Heart left ventricle (tissue), 16 donors: ENCODE measurements at places on chromosomes 1 and 21. TPM values are rescaled to one million over a fixed set of nuclear protein-coding genes. Genes with fewer than 3 reads are reported as not detected.

The KRTAP21-2 gene
- total RNA-seq, result not detected

The IFI44L gene
- total RNA-seq, result 4.2 TPM

- DNase-seq, result no peak
Measured at GRCh38 chr1:244436336-244437085, 15.2 kb downstream of the ADSS2 start.

DNA sequence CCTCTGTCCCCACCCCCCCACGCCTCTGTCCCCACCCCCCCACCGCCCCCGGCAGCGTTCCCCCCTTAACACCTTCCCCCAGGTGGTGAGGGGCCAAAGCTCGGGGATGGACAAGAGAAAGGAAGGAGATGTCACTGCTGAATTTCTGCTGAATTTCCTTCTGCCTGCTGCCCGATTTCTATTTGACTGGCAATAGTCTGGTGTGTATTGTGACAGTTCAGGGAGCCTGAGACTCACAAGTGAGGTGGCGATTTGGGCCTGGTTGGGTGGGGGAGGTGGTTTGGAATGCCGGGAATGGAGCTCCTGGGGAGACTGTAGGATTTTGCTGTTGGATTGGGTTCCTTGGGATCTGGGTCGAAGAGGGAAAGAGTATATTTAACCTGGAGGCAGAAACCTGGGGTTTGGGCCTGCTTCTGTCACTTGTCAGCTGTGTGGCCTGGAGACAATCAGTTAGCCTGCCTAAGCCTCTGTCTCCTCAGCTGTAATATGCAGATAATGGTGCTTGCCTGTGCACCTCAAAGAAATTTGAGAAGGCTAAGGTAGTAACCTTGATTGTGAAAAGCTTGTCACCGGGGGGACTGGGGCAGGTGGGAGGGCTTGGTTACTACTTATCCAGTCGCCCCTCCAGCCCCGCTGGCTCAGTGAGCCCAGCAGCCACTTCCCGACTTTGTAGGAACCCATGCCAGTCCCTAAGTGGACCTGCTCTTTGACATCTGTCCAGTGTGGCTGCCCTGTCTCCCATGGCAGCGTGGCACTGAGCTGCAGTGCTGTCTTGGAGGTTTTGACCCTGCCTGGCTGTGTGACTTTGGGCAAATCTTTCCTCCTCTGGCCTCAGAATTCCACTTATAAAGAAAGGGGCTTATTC lies 7.7 kb upstream of the LMNA start:
- DNase-seq, result no peak

- DNase-seq, result peak; percentile 62
Measured at GRCh38 chr1:58755468-58755872, 28.4 kb downstream of the JUN start.

DNA sequence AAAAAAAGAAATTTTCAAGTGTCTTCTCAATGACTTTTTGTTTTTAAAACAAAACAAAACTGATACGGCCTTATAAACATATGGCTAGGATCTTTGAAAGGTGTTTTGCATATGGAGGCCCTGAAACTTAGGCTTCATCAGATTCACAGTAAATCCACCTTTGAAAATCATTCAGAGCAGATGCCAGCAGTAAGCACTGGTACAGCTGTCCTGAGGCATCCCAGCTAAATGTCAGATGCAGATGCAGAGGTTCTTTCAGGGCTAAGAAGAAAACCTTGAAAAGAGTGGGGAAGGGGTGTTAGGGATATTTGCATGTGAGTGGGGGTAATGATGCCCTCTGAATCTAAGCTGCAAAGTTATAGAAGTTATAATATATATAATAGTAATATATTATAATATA lies 56.2 kb upstream of the GNG12 start:
- DNase-seq, result no peak

DNA sequence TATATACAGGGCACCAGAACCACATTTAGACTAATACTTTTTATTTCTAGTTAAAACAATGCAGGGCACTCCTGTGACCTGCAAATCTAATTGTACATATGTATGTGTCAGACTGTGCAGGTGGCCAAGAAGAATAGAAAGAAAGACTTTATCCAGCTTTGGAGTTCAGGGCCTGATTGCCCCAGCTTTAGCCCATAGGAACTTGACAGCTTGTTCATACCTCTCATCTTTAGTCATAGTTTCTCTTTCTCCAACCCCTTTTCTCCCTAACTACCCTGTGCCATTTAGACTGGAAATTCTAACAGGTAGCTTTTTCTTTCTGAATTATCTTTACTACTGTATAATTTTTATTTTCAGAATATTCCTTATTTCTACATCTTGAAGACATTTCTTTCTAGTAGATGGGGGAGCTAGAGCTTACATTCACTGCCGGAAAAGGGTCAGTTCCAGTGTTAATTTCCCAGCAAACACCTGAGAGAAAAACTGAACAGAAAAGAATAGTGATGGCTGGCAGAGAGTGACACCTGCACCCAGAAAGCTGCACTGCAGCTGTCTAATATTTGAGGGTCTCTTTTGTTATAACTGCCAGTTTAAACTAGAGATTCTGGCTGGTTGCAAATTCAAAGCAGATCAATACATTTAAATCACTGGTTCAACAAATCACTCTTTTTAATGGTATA lies 8.4 kb downstream of the YBX1 start:
- DNase-seq, result no peak
